Caco-2 (cell line): ENCODE measurements at places on chromosomes 7 and 10. TPM values are rescaled to one million over a fixed set of nuclear protein-coding genes. Genes with fewer than 3 reads are reported as not detected.

The FEZF1 gene
- not detected in 2 replicates for total RNA-seq

The OPALIN gene
- not detected in 2 replicates for total RNA-seq

DNA sequence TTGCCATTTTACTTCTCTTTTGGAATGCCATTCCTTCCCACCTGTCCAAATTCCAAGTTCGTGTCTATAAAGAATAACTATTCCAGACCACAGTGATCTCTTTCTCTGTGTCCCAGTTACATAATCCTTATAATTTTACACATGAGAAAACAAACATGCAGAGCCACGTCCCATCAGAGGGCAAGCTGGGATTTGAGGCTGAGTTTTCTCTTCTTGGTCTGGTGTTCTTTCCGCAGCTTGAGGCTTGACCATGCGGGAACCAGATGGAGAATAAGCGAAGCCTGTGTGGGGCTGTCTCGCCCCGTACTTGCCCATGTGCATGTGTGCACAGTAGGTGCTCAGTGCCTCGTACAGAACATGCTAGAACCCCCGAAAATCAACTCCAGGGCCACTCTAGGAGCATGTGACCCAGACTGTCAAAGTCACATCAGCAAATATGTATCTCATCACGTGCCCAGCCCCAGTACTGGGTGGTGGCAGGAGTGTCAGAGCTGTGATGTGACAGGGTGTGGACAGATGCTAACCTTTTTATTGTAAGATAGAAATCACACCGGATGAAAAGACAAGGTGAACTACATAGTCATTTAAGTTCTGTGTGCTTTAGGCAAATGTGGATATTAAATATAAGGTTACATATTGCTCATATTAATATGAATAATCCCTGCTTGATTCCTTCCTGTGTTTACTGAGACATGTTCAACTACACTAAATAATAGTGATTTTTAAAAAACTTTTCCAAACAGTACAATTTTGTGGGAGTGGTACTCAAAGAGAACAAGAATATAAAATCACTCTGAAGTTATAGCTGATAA, 3.2 kb downstream of the INSIG1 start:
- no peak for DNase-seq
- peak overlapping the region; percentile 13; the same call in 1 of the 2 replicates for H3K4me3 ChIP-seq
- H3K4me1 ChIP-seq = peaks cover 11% of the 10 kb centered on the region
- H3K27ac ChIP-seq = peak overlapping the region; percentile 27

GRCh38 chr10:95815133-95815532, 59.2 kb downstream of the ENTPD1 start:
- H3K4me1 ChIP-seq = peaks cover 17% of the 10 kb centered on the region
- H3K36me3 ChIP-seq = no peaks in the 10 kb centered on the region
- H3K4me3 ChIP-seq = no peak overlapping the region
- H3K27ac ChIP-seq = no peak overlapping the region

DNA sequence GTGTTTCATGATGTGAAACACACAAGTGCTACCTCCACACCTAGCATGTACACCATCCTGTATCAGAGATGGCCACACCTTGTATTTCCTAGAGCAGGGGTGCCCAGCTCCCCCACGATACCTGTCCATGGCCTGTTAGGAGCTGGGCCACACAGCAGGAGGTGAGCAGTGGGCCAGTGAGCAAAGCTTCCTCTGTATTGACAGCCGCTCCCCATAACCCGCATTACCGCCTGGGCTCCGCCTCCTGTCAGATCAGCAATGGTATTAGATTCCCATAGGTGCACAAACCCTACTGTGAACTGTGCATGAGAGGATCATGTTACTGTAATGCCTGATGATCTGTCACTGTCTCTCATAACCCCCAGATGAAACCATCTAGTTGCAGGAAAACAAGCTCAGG, 145.6 kb upstream of the RNF32 start:
- H3K36me3 ChIP-seq = no peaks in the 10 kb centered on the region
- H3K27ac ChIP-seq = no peak overlapping the region
- H3K27me3 ChIP-seq = no peaks in the 10 kb centered on the region
- DNase-seq = no peak

- H3K36me3 ChIP-seq = no peaks in the 10 kb centered on the region
- no peaks in the 10 kb centered on the region for H3K27me3 ChIP-seq
- no peak overlapping the region for H3K27ac ChIP-seq
- H3K4me1 ChIP-seq = no peaks in the 10 kb centered on the region
Measured at GRCh38 chr7:110894111-110894510, 196.8 kb upstream of the LRRN3 start.

DNA sequence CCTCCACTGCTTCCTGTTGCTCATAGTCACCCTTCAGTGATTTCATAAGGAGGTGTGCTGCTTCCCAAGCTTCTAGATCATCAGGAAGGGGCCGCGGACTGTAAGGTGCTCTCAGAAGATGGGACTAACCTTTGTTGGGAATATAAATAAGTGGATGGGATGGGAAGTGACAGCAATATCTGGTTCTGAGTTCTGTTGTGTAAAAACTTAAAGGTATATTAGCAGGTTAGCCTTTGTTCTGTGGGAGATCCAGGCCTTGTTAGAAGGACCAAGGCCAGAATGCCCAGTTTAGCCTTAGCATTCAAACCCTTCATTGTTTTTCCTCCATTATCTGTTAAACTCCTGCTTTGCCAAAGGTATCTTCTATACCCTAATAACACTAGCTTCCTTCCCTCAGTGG, 12.4 kb downstream of the BUB3 start:
- no peaks in the 10 kb centered on the region for H3K4me1 ChIP-seq
- H3K27me3 ChIP-seq = no peaks in the 10 kb centered on the region
- no peak for DNase-seq
- H3K27ac ChIP-seq = no peak overlapping the region
